ENCODE measurements at places on chromosomes 2 and 18.

- no peak for DNase-seq
Observed at GRCh38 chr18:43485545-43485963, 208.3 kb upstream of the SYT4 start.

- no peak for DNase-seq
Observed at GRCh38 chr2:1605102-1606045, 138.9 kb downstream of the PXDN start.

GRCh38 chr2:217332866-217333265 lies 473.0 kb upstream of the TNP1 start:
- no peak for DNase-seq

DNA sequence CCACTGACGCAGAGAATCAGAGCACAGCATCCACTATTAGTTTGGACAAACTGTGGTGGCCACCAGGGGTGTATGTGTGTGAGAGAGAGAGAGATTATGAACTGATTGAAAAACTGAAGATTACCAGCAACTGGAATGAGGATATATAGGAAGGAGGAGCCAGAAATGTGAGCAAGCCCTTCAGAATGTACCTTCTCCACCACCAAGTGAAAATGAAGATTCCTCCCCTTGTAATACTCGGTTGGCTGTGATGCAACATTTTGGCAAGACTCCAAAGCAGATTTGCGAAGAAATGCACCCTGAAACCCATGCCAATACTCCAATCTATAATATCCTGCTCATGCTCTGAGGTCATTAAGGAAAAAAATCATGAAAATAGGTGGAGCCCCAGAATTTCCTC lies 121.2 kb upstream of the SLC35G4 start:
- DNase-seq = no peak

GRCh38 chr2:150109912-150110311 lies 377.6 kb downstream of the RND3 start:
- no peak for DNase-seq

DNA sequence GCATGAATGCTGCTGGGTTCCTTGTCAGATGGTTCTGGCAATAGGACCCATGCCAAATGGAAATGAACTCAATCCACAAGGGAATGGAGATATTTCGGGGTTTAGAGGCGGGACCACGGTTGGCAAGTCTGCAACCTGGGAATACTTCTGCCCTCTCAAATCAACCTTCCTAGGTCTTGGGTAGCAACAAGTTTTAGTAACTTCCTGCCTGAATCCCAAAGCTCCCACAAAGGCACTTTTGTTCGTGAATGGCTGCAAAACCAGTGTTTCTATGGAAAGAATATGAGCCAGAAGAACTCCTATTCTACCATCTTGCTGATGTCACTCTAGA lies 790.1 kb upstream of the SLC8A1 start:
- DNase-seq = no peak

DNA sequence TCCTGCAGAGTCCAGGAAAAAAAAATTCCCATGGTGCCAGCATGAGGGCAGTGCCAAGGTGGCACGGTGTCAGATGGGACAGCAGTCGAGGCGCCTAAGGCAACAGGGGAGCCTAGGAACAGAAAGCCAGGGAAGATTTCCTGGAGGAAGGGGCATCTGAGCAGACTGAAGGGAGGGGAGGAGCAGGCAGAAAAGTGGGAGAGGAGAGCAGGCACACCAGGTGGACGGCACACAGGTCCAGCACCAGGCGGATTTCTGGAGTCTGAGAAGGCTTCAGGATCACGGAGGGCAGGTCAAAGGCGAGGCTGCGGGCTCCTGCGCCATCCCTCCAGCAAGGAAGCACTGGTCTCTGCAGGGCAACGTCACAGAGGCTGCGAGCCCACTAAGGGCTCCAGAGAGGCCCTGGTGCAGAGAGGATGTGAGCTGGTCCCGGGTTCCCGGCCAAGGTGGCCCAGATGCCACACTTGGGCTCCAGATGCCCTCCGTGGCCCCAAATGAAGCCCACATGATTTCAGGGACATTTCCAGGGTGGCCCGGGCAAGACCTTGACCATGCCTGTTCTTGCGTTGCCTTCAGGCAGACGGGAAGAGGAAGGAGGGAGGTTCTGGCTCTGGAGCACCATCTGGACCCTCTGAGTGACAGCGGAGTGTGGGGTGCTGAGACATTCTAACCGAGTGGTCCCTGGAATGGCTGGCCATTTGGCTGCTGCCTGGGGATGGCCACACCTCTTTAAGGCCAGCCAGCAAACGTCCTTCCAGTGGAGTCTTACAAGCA lies 4.1 kb downstream of the HS6ST1 start:
- no peak for DNase-seq

DNA sequence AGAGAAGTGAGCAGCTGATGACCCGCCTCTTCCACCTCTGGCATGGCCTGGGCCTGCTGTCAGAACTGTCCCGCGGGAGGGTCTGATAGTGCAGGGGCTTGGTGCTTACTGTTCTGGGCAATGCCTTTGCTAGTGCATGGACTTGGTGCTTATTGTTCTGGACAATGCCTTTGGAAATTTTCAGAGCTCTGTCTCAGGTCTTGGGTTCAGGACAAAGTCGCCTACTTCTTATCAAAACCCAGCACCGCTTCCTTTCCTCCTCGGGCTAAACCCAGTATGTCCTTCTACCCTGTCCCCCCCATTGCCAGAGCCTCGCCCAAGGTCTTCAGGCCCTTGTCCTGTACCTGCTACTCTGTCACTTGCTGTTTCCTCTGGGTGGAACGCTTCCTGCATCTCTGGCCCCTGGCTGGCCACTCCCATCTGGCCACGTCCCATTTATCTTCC lies 149.6 kb downstream of the ACKR3 start:
- DNase-seq = no peak

DNA sequence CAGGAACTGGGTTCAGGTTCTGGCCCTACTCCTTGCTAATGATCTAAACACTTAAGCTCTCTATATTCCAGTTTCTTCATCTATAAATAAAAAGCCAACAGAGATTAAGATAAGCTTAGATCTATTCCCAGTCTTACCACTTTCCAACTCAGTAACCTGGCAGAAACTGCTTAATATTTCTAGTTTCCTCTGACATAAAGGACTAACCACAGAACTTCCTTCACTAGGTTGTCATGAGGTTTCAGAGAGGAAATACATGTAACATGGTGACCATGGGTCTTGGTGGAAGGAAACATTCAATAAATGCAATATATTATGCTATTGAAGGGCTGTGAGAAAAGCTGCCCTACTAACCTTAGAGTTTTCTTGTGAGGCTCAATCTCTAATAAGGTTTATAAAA lies 114.4 kb upstream of the PDE1A start:
- DNase-seq = no peak

DNA sequence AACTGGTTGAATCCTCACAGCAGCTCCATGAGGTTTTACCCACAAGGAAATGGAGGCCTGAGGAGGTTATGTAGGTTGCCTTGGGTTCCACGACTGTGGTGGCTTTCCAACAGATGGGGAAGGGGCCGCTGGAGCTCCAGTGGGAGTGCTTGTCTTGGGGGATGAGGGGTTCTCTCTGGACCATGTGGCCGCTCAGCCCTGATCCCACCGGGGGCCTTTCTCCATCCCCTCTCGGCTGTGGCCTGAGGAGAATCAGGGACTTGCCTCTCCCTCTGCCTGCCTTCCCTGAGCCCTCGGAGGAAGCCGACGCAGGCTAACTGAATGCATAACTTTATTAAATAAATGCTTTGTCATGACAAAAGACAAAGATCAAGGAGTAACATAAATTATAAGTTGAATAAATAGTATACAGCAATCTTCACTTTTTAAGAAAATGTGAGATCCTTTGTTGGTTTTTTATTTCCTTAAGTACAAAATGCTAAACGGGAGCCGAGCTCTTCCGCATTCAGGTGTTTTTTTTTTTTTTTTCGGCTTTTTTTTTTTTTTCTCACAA lies 23.5 kb downstream of the IGFBP5 start:
- DNase-seq = no peak

DNA sequence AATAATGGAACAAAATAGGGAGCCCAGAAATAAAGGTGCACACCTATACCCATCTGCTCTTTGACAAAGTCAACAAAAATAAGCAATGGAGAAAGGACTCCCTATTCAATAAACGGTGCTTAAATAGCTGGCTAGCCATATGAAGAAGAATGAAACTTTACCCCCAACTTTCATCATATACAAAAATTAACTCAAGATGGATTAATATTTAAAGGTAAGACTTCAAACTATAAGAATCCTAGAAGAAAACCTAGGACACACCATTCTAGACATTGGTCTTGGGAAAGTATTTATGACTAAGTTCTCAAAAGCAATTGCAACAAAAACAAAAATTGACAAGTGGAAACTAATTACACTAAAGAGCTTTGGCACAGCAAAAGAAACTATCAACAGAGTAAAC lies 139.1 kb downstream of the DNAH7 start:
- DNase-seq = no peak

- DNase-seq = no peak
Observed at GRCh38 chr18:463403-463802, 37.1 kb downstream of the COLEC12 start.

DNA sequence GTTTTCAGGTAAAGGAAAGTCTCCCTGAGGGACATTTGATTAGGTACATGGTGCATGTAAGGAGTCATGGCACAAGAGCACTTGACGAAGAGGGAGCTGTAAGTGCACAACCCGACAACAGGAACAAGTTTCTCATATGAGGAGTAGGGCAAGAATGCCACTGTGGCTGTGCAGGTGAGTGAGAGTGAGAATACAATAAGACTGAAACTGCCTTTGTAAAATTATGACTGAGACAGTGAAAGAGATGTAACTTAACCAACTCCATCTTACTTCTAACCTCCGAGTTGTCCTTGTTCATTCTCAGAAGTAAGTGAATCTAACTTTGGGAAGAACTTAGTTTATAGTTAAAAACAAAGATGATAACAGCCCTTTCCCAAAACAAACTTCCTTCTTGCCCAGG lies 1025.8 kb upstream of the CNTNAP5 start:
- no peak for DNase-seq

GRCh38 chr2:205868773-205869333 lies 186.6 kb downstream of the NRP2 start:
- no peak for DNase-seq

GRCh38 chr2:241562269-241562891 lies 3.8 kb downstream of the BOK start:
- DNase-seq = no peak

GRCh38 chr2:203806761-203807160 lies 60.8 kb upstream of the CTLA4 start:
- no peak for DNase-seq

DNA sequence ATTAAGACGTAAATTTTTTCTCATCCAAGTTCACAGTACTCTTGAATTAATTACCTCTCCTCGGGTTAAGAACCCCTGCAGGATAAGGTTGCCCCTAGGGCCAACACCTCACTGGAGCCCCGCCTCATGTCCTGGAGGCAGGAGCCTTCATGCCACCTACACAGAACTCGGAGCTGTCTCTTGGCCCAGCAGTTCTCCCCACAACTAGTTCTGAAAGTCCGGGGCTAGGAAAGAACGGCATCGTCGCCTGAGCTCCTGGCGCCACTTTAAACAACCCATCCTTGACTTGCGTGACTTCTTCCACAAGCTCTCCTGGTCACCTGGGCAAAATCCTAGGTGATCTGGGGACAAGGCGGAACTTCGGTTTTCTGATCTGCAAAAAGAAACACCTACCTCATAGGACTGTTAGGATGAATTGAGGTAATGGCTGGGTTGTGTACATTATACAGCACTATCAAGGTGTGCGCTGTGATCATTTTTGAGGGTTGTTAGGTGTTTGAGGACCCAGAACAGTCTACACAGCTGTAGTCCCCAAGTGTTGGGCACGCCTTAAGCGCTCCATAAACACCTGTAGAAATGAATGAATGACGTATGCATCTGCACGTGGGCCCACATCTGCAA lies 641 bp upstream of the ITGA6 start:
- no peak for DNase-seq

GRCh38 chr2:105797298-105797819 lies 52.6 kb downstream of the NCK2 start:
- no peak for DNase-seq
